HT-29 (cell line): ENCODE measurements at places on chromosomes 4 and X.

DNA sequence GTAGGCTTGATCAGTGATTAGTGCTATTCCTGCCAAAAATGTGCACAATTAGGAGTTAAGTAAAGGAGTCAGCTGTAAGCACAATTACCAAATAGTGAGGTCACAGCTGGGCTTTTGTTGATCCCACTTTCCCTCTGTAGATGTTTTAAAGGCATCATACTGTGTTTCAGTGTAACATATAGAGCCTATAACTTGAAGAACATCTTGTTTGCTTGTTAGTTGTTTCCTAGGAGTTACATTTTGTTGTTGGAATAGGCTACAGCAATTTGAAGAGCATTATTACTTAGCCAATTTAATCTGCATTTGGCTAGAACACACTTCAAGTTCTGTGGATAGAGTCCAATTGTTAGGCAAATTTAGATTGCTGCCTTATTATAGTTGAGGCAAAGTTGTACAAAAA, 210.7 kb upstream of the MAD2L1 start:
- no peak for DNase-seq

DNA sequence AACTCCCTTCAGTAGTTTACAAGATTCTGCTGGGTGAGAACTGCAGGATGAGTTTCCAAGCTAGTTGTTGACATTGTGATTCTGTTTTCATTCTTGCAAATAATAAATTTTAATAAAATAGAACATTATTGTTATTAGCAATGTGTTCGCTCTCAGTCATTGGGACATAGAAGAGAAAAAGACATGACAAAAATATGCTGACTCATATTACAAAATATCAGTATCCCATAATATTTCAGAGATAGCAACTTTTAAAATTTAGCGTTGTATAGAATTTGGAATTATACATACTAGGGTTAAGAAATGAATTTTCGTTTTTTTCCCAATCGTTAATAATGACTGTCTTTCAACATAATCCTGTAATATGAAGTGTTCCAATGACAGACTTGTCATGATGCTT, 45.4 kb downstream of the KIT start:
- no peak for DNase-seq

DNA sequence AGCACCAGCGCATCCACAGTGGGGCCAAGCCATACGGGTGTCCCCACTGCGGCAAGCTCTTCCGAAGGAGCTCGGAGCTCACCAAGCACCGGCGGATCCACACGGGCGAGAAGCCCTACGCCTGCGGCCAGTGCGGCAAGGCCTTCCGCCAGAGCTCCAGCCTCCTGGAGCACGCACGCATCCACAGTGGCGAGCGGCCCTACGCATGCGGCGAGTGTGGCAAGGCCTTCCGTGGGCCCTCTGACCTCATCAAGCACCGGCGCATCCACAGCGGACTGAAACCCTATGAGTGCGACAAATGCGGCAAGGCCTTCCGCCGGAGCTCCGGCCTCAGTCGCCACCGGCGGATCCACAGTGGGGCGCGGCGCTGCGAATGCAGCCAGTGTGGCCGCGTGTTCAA, 13.6 kb downstream of the ZNF275 start:
- no peak for DNase-seq

- DNase-seq = peak; percentile 8
These were observed 77.4 kb upstream of the GPR50 start for GRCh38 chrX:151099001-151099400.

GRCh38 chrX:51891821-51892551, 1.4 kb upstream of the MAGED1 start:
- no peak for DNase-seq

- DNase-seq = no peak
These were observed 26.8 kb downstream of the SH3TC1 start for GRCh38 chr4:8225706-8226443.

DNA sequence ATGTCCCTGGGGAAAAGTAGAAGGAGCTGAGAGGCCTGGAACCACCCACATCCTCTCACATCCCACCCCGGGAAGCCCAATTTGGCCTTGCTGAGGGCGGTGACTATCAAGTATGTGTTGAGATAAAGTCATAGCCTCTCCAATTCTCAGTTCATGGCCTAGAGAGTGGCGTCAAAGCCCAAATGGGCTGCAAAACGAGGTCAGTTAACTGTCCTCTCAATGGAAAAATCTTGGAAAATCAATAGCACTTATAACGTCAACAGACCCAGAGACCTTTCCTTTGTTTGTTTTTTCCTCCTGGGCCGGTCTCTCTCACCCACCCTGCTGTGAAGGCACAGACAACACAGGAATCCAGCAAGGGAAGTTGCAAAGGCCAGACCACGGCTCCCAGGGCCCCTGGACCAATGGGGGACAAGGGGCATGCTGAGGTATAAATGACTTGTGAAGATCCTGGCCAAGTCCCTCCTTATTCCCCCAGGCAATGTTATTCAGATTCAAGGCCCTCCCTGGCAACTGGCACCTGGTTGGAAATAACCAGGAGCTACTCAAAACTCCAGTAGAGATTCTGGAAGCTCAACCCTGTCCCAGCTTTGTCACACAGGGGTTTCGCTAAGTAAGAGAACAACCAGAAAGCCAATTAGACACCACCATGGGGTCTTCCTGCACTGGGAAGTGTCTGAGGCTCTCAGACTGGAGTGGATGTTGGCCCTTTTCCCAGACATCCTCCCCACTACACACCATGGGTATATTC, 38.6 kb downstream of the TSC22D3 start:
- peak; percentile 26 for DNase-seq

GRCh38 chr4:26648260-26648659, 64.4 kb downstream of the TBC1D19 start:
- DNase-seq = peak; percentile 12

- DNase-seq = peak; percentile 3
These were observed 393.9 kb upstream of the CTSO start for GRCh38 chr4:156347412-156348075.

DNA sequence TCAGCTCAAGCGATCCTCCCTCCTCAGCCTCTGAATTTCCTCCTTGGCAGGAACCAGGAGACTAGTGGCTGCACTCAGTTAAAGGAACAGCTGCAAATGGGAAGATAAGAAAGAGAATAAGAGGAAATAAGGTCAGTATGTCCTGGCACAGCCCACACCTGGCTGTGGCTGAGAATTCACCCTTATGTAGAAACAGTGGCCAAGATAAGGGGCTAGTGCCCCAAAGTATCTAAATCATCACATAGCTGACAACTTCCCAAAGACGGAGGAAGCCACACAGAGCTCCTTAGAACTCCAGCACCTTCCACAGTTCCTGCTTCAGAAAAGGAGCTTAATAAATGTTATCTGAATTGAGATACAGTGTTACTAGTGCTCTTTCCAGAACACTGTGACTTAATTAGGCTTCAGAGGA, 2.3 kb upstream of the CHIC2 start:
- no peak for DNase-seq

GRCh38 chr4:112897543-112897942, 151.9 kb upstream of the ANK2 start:
- no peak for DNase-seq

DNA sequence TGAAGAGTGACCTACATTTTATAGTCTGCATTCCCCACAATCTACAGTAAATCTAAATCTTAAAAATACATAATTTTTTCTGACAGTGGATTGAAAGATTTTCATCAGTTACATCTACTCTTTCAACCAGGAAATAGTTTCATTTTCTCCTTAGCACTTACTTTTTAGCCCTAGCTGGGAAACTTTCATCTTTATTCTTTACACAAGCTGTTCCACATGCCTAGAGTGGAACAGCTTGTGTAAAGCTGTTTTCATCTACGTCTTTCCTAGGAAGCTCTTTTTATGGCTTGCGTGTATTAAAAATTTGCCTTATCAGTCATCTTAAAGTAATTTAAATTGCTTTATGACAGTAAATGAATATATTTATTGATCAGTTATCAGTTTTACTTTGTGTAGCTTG, 40.5 kb downstream of the RBPJ start:
- no peak for DNase-seq

GRCh38 chrX:100680756-100681155, 36.8 kb downstream of the SRPX2 start:
- no peak for DNase-seq

DNA sequence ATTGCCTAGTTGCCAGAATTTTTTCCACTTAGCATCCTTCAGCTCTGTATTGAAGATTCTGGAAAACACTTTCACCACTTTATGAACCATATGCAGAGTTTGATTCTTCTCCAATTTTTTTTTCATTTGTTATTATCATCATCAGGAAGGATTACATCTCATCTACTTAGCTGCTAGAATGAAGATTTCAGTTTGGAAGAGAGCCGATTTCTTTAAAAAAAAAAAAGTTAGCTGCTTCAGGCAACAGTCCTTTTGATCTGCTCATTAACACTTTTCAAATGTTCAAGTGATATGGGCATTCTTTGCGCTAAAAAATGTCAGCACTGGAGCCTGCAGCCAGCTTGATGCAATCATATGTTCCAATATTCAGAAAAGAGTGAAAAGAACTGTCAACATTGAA, 76.2 kb downstream of the ANTXR2 start:
- DNase-seq = no peak

DNA sequence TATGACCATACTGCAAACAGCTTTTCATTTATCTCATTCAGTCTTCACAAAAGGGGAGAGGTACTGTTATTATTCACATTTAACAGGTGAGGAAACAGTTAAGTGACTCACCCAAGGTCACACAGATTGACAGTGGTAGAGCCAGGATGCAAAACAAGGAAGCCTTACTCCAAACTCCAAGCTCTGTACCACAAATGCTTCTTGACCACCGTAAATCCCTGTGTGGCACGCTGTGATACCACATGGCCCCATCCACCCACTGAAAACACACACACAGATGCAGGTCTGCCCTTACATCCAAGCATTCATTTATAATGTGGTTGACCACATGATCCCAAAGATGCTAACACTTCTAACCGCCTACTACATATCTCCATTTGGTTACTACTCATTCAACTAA, 129.5 kb downstream of the TSPAN5 start:
- no peak for DNase-seq

DNA sequence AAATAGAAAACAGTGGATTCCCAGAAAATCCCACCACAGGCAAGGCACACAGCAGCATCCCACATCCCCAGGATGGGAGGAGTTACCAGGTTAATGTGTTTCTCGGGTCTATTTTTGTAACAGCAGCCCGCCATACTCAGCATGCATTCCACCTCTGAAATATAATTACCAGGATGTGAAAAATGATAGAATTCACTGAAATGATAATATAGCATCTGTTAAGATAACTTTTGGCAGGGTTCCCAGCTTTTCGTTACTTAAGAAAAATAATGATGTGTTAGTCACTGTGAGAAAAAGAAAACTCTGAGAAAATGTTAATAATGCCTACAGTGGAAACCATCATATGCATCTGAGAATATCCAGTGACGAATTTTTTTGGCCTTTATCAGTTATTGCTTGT, 87.1 kb downstream of the VCX2 start:
- DNase-seq = no peak

- DNase-seq = peak; percentile 22
These were observed 261.2 kb upstream of the ANKRD50 start for GRCh38 chr4:124973716-124974115.

DNA sequence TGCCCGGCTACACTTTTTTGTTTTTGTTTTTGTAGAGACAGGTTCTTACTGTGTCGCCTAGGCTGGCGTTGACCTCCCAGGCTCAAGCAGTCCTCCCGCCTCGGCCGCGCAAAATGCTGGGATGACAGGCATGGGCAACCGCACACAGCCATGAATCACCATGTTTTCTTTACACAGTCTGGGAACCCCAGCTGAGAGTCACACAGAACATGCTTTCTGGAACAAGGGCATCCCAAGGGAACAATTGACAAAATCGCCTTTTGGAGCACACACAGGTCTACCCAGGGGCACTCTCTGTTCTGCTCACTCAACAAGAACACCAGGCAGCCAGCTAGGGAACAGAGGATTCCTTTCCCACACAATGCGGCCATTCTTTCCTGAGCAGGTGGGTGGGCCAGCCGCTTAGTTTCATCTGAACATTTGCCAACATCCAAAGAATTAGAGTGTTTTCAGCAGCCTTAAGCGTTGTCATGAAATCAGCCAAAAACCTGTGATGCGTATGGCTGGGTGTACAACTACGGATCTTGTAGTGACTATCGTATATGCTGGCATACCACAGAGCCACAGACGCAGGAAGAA, 15.7 kb downstream of the PRKX start:
- DNase-seq = no peak

- DNase-seq = no peak
These were observed 475.7 kb upstream of the SLIT2 start for GRCh38 chr4:19776021-19776459.

DNA sequence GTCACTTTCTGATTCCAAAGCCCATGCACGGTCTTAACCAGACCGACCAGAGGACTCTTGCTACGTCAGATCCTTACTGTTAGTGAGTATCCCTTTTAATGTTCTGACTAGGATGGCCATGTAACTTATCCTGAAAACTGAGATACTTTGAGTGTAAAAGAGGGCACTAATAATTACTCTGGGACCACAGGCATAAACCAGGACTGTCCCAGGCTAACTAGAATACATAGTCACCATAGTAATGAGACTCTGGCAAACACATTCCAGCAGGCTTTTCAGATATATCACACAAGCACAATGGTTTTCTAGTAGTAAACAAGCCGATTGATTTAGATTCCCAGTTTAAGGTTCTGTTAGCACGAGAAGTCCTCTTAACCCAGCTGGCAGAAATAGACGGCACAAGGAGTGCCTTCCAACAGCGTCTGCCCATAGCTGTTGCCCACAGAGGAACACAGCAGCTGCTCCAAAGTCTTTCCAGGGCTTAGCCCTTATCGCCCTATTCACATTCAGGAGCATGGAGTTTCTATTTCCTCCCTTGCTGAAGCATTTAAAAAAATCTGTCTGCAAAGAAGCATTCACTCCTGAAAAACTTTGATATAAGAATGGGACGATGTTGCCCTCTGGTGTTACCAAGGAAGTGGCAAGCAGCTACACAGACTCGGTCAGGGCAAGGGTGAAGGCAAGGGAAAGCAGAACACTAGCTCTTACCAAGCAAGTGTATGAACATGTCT, 92.4 kb downstream of the CXCL13 start:
- DNase-seq = peak; percentile 62

DNA sequence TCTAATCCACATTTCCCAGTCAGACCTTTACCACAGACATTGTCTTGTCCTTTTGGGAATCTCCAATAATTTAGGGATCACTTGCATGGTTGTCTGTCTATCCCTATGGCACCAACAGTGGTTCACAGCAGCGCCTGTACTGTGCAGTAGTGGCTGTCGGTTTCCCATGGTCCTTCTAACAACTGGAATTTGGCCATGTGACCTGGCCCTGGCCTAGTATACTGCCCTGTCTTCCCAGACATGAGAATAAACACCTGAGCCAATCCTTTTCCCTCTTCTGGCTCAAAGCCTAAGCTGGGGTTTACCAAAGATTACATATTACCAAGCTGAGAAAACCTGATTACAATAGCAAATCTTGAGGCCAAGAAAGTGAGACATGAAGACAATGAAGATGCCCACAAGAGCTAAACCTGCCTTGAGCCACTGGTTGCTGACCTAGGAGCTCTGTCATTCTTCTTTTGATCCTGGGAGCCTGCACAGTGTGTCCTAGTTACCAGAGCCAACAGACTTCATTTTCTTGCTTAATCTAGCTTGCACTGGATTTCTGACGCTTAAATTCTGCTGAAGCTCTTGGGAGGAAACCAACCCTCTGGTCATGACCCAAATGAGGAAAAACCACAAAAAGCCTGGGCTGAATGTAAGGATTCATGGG, 92.1 kb downstream of the SCD5 start:
- DNase-seq = no peak

GRCh38 chr4:5957076-5957475, 61.2 kb downstream of the C4orf50 start:
- no peak for DNase-seq
